Left ventricle myocardium inferior (tissue), 1 donor: ENCODE measurements at places on chromosomes 11 and 22. TPM values are rescaled to one million over a fixed set of nuclear protein-coding genes. Genes with fewer than 3 reads are reported as not detected.

- no peak for DNase-seq
Measured at GRCh38 chr11:8715501-8715900, 32.9 kb downstream of the RPL27A start.

DNA sequence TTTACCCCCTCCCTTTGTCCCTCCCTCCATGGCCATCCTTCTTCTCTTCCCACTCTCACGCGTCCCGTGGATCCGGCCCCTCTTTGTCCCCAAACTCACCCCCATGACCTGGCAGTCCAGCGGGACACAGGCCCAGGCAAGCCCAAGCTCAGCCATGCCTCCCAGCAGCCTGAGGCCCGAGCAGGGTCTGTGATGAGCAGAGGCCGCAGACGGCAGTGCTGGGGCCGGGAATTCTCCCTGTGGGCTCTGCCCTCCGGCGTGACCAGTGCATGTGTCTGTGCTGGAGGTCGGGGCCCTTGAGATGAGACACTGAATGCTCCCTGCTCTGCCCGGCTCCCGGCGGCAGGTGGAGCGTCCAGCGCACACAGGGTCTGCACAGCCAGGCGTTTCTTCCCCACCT, 237.9 kb downstream of the BRD1 start:
- no peak for DNase-seq

DNA sequence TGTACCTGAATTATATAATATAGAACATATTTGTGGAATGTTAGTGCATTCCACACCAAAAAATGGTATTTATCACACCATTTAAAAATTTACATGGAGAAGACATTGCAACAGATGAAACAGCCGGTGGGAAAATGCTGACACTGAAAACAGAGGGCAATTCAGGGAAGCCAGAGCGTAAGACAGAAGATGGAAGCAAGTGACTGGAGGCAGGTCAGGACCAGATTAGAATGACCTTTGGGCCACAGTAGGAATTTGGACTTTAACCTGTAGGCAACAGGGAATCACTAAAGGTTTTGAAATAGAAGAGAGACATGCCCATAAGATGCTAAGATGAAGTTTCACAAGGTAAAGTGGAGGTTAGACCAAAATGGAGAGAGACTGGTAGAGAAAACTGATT, 60.5 kb downstream of the METTL15 start:
- no peak for DNase-seq

DNA sequence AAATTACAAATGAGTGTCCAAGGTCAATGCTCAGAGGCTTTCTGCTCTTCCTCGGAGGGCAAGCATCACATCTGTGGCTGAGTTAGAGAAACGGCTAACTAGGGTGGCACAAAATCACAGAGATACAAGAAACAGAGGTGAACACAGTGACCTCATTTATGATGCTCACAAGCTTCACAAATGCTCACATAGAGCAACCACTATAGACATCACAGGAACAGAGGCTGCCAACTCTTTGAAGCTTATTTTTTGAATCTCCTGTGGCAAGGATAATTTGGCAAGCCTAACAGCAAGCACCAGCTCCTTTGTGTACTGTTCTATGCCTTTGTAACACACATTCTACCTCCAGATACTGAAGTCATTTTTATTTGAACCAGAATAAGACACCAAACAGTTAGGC, 416.5 kb upstream of the DDI1 start:
- no peak for DNase-seq

DNA sequence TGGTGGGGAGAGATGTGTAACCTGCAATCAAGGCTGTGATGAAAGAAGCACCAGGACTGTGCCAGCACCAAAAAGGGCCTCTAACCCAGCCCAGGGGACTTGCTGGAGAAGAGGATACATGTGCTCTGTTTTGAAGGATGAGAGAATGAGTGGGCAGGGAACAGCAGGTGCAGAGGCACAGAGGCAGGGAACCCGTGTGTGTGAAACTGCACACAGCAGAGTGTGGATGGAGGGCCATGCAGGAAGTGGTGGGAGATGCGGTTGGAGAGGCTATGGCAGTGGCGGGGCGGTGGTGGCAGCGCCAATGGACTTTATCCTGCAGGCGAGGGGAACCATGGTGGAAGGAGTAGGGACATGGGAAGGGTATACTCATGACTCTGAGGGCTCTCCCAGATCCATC, 25.2 kb upstream of the LRRC32 start:
- DNase-seq, result no peak

GRCh38 chr11:123434911-123435310, 4.8 kb downstream of the GRAMD1B start:
- no peak for DNase-seq

- DNase-seq, result no peak
Measured at GRCh38 chr22:32803738-32804435, 2.4 kb downstream of the TIMP3 start.

DNA sequence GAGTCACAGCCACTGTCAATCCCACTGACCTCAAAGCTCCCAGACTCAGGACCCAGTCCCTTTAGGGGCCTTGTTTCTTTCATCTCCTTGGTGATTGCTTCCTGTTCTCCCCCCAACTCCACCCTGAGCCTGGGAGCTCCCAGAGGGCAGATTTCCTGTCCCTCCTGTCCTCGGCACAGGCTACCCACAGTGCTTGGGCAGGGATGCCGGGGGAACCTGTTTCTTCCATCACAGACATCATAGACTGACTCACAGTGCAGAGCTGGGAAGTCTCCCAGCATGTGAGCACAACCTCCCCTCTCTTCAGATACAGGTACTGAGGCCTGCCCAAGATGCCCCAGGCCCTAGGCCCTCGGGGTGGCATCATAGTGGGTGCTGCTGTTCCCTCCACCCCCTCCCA, 16.6 kb downstream of the TRIM29 start:
- no peak for DNase-seq

- DNase-seq, result no peak
Measured at GRCh38 chr11:126588630-126589491, 233.4 kb downstream of the ST3GAL4 start.

IGLL1 gene
- total RNA-seq, result not detected
